ENCODE measurements at places on chromosomes 3 and 15.

GRCh38 chr3:64234571-64234970, 9.3 kb upstream of the PRICKLE2 start:
- DNase-seq = no peak

DNA sequence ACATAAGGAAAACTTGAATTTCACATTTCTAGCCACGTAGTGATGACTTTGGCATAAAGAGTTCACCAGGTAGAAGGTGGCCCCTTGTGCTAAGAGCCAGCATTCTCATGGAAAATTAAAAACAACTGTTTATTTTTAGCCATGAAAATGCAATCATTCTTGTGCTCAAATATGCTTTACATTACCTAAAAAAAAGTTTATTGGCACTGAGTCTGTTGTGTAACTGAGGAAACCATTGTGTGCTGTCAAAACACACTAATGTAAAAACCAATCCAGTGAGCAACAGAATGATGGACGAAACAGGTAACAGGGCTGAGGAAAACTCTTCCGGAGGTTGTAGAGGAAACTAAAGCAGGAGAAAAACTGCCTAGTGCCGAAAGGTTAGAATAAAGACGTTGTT, 287.0 kb upstream of the TMC3 start:
- DNase-seq = no peak

DNA sequence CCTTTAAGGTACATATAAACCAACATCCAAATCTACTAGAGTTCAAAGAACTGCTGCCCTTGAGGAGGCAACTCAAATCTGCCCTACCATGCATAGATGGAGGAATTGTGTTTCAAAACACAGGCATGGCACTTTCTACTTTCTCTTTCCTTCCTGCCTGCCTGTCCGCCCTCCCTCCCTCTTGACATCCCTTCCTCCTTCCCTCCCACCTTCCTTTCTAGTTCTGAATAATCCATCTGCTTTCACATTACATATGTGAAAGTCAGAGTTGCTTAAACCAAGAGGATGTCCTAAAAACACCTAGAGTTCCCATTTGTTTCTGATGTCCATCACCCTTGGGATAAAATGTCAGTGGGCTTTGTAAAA, 537.6 kb downstream of the FOXP1 start:
- DNase-seq = no peak

GRCh38 chr3:56870436-56870835, 68.7 kb upstream of the ARHGEF3 start:
- no peak for DNase-seq

DNA sequence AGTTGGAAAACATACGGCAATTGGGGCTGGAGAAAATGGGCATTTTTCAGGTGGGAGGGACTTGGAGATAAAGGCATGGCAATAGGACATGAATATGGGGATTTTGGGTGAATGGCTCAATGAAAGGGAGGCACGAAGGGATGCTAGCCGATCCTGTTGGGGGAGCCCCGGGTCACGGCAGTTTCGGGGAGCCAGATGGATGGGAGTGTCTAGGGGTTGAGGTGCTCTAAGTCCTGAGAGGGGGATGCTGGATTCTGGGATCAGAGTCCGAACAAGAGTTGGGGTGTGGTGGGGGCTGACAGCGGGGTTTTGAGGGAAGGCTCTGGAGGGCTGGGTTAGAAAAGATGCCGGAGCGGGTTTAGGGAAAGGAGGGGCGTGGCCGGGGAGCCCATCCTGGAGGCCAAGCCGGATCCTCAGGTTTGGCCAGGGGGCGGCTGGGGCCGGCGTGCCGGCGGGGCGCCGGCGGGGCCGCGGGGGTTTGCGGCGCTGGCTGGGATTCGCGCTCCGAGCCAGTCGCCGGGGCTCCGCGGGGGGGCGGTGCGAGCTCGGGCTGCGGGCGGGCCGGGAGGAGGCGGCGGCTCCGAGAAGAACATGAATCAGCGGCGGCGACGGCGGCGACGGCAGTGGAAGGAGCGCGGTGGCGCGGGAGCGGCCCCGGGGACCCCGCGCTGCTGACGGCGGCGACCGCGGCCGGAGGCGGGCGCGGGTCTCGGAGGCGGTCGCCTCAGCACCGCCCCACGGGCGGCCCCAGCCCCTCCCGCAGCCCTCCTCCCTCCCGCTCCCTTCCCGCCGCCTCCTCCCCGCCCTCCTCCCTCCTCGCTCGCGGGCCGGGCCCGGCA, at the start of gene TYRO3:
TSS of gene TYRO3 (plus strand) at position 813 of the 839 bp plus-strand sequence. CDS start 46 bp downstream, outside the sequence.
- DNase-seq = peak; percentile 72

GRCh38 chr3:194489736-194490612, 3.2 kb upstream of the ATP13A3 start:
- no peak for DNase-seq

DNA sequence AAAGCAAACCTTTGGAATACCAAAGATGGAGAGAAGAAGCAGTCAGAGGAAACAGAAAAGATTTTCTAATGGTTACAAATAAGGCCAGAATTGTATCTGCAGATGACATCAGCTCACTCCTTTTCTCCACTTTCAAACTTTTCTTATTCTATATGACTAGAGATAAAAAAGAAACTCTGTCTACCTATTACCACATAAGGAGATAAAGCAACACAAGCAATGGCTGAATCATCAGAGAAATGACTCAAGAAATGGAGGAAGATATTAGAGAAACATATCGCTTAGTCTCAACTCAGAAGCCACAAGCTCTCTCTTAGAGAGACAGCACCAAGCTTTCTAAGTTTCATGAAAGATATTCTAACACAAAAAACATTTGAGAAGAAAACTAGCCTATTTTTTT, 784.0 kb downstream of the ZPLD1 start:
- DNase-seq = no peak

Data from stimulated activated naive CD4-positive, alpha-beta T cell treated with Interleukin-2 at 50 U/mL for 16 hours (primary cell).